Stimulated activated CD4-positive, alpha-beta T cell treated with anti-CD3 and anti-CD28 coated beads, Interleukin-4, amount 100 ng/mL, for 48 hours (primary cell): ENCODE measurements at places on chromosomes 3 and 15.
A peak's percentile ranks its signal among the peaks of the same experiment; 100 is the strongest.

DNA sequence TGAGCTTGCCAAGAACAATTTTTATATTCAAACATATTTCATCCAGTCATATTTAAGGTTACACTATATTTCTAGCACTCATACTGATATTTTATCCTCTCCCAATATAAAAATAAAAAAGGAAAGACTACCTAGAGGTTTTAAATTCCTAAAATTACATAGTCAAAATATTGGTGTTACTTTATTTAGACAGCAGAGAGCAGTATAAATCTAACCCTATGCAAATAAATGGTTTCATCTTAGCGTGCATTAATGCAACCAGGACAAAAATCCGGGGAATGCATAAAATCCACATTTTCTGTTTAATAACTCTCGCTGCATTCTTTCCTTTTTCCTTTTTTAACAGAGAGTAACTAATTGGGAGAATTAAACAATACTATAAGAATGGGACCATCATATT, 1447.4 kb upstream of the ALCAM start:
- DNase-seq = no peak

DNA sequence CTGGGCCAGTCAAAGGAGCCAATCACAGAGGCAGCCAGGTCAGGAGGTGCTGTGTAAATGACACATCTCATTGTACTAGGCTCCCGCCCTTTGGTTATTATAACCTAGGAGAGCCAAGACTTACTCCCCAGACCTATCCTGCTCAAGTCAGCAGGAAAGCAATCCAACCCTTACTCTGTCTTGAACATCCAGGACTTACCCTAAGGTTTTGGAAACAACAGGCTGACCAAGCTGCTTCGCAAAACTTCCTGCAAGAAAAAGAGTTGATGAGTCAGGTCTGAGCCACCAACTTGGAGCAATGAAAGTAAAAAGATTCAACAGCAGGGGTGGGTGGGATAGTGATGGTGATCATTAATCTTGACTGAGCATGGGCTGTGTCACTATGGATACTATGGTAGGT, 144.4 kb downstream of the MYLK start:
- DNase-seq = no peak

DNA sequence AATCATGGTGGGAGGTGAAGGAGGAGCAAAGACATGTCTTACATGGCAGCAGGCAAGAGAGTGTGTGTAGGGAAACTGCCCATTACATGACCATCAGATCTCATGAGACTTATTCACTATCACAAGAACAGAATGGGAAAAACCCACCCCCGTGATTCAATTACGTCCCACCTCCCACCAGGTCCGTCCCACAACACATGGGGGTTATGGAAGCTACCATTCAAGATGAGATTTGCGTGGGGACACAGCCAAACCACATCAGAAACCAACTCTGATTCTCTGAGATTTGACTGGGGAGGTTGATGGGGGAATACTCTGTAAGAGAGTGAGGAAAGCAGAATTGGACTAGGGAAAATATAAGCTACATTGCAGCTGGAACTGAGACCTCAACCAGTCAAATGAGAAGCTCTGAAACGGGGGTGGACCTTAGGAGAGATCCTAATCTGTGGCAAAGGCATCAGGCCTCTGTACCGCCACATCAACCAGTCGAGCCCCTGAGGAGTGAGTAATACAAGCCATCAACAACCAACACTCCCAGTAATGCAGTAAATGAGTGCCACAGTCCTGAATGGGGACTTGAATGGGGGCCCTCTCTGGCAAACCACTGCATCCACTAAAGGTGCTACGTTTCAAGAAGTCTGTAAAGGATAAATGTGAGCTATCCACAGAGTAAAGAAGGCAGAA, 207.9 kb upstream of the GADL1 start:
- peak; percentile 8 for DNase-seq

DNA sequence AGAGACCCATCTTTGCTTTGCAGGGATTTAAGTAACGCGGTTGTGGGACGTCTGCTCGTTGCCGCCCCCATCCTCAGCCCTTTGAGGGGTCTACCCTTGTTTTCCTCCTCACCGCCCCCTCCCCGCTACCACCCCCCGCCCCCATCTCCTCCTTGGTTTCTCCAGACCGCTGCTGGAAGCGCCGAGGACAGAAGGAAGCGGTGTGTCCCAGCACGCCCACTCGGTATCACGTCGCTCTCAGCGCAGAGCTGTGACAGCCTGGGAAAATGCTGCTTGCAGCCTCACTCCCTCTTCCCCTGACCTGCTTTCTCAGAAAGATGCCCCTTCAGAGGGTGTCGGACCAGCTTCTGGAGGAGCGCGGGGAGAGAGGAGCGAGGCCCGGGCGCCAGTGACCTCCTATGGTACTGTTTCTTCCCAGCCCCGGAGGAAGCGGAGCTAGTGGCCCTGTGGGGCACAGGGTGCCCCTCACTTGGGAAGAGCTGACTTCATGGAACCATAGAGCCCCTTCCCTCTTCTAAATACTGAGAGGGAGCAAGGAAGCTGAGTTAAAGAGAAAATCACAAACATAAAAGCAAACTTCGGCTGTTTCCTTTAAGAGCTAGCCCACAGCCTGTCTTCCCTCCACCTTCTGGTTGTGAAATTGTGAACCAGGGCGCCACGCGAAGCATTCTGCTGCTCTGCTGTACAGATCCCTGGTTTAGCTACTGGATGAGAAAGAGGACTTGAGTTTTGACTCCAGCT, 698 bp downstream of the IL1RAP start:
- DNase-seq = peak; percentile 20

DNA sequence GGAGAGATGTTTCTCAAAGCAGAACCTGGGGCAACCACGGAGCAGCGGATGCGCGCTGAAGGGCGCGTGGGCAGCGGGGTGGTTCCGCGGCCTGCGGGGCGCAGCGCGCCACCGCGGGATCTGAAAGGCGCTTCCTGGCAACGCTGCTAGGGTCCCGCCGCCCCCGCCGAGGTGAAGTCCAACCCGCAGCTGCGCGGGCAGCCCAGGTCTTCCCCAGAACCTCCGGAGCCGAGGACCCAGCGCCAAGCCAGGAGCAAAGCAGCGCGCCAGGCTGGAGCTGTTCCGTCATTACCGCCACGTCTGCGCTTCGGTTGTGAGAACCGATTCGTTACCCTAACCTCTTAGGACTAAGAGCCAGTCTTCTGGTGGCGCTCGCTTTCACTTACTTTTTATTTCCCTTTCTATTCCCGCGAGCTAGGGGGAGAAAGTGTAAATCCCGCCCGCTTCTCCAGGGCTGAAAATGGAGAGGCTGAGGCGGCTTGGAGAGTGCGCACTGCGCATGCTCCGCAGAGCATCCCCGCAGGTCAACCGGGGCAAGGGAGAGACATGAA, 3.2 kb upstream of the GABRG3 start:
- DNase-seq = no peak

DNA sequence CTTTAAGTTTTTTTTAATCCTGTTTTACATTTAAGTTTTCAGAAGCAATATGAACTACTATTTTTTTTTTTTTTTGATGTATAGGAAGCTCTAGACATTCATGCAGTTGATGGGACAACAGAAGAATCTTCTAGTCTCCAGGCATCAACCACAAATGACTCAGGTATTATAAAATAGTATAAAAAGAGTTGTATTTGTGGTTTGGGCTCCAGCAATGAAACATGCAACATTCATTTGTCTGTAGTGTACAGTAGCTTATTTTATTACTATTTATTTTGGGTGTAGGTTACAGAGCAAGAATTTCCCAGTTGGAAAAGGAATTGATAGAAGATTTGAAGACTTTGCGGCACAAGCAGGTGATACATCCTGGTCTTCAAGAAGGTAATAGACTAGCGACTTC, 38.6 kb downstream of the MGA start:
- no peak for DNase-seq

DNA sequence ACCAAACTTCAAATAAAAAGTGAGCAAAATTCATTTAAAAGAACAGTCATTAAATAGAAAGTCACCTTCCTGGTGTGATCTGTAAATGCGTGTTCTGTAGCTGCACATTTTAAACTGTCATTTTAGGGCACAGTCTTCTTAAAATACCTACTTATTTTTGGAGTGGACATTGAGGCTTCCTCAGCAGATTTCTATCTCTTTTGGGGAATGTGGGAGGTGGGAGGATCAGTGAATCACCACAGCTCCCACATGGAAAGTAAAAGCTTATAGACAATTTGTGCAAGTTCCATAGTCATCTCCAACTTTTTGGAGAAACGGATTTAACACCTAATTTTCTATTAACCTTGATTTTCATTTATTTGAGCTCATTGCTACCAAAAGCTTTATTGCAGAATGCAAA, 21.0 kb upstream of the MOBP start:
- no peak for DNase-seq

DNA sequence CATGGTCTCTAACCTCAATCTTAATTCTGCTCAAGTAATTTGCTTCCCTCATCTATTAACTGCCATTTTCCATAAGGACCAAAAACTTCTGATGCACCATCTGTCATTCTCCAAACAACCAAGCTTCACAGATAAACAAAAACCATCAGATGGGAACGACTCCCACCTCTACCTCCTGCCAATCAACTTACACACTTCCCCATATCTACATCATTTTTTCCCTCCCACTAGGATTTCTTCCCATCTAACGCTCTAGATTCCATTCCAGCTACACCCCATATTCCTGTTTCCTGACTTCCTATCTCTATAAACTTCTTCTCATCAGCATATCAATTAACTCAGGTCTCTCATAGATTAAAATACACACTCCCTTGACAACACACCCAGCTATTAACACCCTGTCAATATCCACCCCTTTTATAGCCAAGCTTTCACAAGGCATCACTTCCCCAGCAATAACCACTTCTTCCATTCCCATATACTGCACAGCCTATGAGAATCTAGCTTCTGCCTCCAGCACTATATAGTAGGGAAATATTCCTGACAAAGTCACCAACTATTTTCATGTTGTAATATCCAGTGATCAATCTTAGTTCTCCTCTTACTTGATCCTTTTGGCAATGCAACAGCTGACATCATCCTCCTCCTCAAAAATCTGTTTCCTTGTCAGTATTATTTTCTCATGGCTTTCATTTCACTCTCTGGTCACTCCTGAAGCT, 39.2 kb downstream of the SNX4 start:
- no peak for DNase-seq

- DNase-seq = no peak
These were observed 31.2 kb downstream of the TGM4 start for GRCh38 chr3:44905446-44906157.
